Cerebellum (tissue), 4 donors: ENCODE measurements at places on chromosomes 3 and 15.

DNA sequence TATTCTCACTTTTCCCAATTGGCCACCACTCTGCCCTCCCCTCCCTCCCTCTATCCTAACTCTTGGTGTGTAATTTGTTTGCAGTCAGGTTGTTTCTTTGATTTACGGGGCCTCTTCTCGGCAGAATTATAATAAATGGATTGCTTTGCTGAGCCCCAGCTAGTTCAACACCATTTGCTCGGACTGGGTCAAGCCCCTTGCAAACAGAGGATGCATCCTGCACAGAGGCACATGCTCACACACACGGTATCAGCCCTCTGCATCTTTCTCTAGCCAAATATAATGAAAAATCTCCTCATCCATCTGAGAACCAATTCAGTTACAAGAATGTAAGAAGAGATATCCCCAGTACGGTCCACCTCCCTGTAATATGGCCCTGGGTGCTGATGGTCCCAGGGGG is 97.7 kb downstream of the EPHB1 start:
- DNase-seq = no peak

DNA sequence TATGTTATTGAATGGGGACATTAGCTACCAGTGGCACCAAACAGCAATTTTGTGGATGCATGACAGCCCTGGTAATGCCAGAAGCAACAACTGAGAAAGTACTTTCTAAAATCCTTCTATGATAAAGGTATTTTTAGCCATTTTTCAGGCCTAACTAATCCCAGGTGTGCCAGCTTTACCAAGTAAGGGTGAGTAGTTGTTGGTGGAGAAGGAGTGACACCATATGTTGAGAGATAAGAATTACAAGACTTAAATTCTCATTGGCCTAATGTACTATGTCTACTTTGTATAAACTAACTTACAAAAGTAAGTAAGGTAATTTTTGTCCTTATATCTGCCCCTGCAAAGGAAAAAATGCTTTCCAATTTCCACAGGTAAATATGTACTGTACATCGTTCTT is 4.1 kb upstream of the COX17 start:
- no peak for DNase-seq

- DNase-seq = no peak
Observed at GRCh38 chr3:23553353-23553752, 252.4 kb upstream of the UBE2E1 start.

DNA sequence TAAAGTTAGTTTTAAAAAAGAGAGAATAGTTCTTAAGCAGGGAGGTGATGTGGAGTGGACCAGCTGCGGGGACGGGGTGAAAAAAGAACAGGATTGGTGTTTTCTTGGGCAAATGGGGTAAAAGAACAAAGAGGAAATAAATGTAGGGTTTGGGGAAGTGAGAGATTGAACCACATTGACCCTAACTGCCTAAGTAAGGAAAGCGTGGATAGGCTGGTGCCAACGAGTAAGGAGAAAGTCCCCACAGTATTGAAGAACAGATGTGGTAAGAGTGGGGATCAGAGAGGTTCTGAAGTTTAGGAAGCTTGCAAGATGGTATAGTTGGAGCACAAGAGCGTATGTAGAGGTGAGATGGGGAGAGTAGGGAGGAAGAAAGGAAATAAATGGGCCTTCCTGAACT is 17.0 kb downstream of the IREB2 start:
- DNase-seq = no peak

DNA sequence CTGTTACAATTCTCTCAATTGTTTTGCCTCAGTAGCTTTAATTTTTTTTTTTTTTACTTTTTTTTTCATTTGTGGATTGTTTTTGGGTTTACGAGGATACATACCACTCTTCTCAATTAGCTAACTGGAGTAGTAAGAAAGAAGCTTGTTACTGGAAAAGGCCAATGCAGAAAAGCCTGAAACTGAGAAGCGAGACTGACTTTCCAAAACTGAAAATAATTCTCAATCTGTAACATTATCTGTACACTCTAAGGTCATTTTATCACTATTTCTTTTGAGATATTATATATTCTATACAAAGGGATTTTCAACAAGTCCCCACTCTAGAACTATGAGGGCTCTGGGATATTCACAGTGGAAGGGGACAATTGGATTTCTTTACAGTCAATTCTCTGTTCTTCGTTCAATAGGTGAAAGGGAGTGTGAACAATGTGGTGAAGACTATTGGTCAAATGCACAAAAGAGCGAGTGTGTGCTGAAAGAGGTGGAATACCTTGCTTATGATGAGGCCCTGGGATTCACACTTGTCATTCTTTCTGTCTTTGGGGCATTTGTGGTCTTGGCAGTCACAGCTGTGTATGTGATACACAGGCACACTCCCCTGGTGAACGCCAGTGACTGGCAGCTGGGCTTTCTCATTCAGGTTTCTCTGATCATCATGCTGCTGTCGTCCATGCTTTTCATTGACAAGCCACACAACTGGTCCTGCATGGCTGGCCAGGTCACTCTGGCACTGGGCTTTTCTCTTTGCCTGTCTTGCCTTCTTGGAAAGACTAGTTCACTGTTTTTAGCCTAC is 83.9 kb upstream of the KCNAB1 start:
- no peak for DNase-seq
